Camera-type eye (tissue), 1 donor: ENCODE measurements at places on chromosomes 3 and 15. TPM values are rescaled to one million over a fixed set of nuclear protein-coding genes. Genes with fewer than 3 reads are reported as not detected.

The DCUN1D1 gene
- total RNA-seq, result 58.7 TPM

The SH2D7 gene
- total RNA-seq, result not detected

The MEX3B gene
- total RNA-seq, result 22.9 TPM

The RLBP1 gene
- 102 TPM for total RNA-seq

The ZNF639 gene
- total RNA-seq, result 86.6 TPM

The ADAMTS17 gene
- 24.5 TPM for total RNA-seq

The HRH1 gene
- total RNA-seq, result 7.6 TPM

The ZBED2 gene
- 0.49 TPM for total RNA-seq

The USF3 gene
- total RNA-seq, result 26.9 TPM

The FOXB1 gene
- not detected for total RNA-seq

The ATP11B gene
- total RNA-seq, result 110 TPM

The KCNH8 gene
- 8.2 TPM for total RNA-seq

The MYL3 gene
- 11.8 TPM for total RNA-seq

The TM4SF1 gene
- 86.8 TPM for total RNA-seq

The FGF7 gene
- total RNA-seq, result 15.6 TPM

The ZNF80 gene
- total RNA-seq, result not detected

The MYRIP gene
- total RNA-seq, result 8.6 TPM

The VIPR1 gene
- 3.7 TPM for total RNA-seq

The SOX14 gene
- not detected for total RNA-seq

The PPP1R2 gene
- 67.8 TPM for total RNA-seq

The LMOD3 gene
- total RNA-seq, result 7.1 TPM

The GUCA1C gene
- total RNA-seq, result 14.0 TPM

The IL12A gene
- total RNA-seq, result not detected

The HDC gene
- total RNA-seq, result 3.8 TPM

The CCR8 gene
- total RNA-seq, result not detected

The FSD2 gene
- total RNA-seq, result 2.9 TPM

The NAALADL2 gene
- total RNA-seq, result 43.9 TPM

The C3orf22 gene
- not detected for total RNA-seq

The TMC3 gene
- total RNA-seq, result 0.22 TPM

The FETUB gene
- not detected for total RNA-seq

The AADACL2 gene
- 1.3 TPM for total RNA-seq

The CSPG5 gene
- total RNA-seq, result 81.9 TPM

The NRROS gene
- total RNA-seq, result 4.5 TPM

The WDR49 gene
- total RNA-seq, result 1.1 TPM

The STRIT1 gene
- not detected for total RNA-seq

The TNFSF10 gene
- total RNA-seq, result 21.5 TPM

The A4GNT gene
- total RNA-seq, result 0.33 TPM

The LMCD1 gene
- 65.8 TPM for total RNA-seq

The ASB7 gene
- 20.9 TPM for total RNA-seq

The GXYLT2 gene
- total RNA-seq, result 33.9 TPM

The PRR20G gene
- not detected for total RNA-seq

The ANKUB1 gene
- total RNA-seq, result not detected

The SAMMSON gene
- total RNA-seq, result 1.2 TPM

The ETV5 gene
- total RNA-seq, result 42.2 TPM

The RBMS3 gene
- total RNA-seq, result 59.9 TPM

The RARRES1 gene
- total RNA-seq, result 11.8 TPM

The IL17RD gene
- 32.2 TPM for total RNA-seq

The SAXO2 gene
- total RNA-seq, result 12.1 TPM

The GOLGA6L10 gene
- 5.0 TPM for total RNA-seq

The CRYGS gene
- 2,965 TPM for total RNA-seq
